ENCODE measurements at places on chromosomes 5 and 9. TPM values are rescaled to one million over a fixed set of nuclear protein-coding genes. Genes with fewer than 3 reads are reported as not detected.

TXNDC8 gene
- total RNA-seq = not detected

DCP2 gene
- total RNA-seq = 64.0 TPM

OR1Q1 gene
- not detected for total RNA-seq

SPAAR gene
- not detected for total RNA-seq

KYAT1 gene
- 10.9 TPM for total RNA-seq

OGN gene
- total RNA-seq = not detected

PCDHB10 gene
- total RNA-seq = not detected

NEURL1B gene
- not detected for total RNA-seq

ACER2 gene
- total RNA-seq = 1.4 TPM

SOHLH1 gene
- total RNA-seq = not detected

ISL1 gene
- total RNA-seq = not detected

EDIL3 gene
- total RNA-seq = not detected

MLANA gene
- not detected for total RNA-seq

MARCHF11 gene
- total RNA-seq = not detected

MYMK gene
- not detected for total RNA-seq

MARCOL gene
- not detected for total RNA-seq

MED7 gene
- 12.6 TPM for total RNA-seq

DMRTA1 gene
- total RNA-seq = not detected

JAKMIP2 gene
- total RNA-seq = 1.3 TPM

BTNL8 gene
- not detected for total RNA-seq

KIF3A gene
- total RNA-seq = 16.9 TPM

SHOC1 gene
- total RNA-seq = not detected

IFT74 gene
- total RNA-seq = 10.1 TPM

GLDC gene
- 4.1 TPM for total RNA-seq

DOK3 gene
- 9.8 TPM for total RNA-seq

GBGT1 gene
- total RNA-seq = 3.1 TPM

S100Z gene
- total RNA-seq = not detected

SLC31A2 gene
- 4.2 TPM for total RNA-seq

FGF10 gene
- not detected for total RNA-seq

ANKRD55 gene
- not detected for total RNA-seq

CTXN3 gene
- total RNA-seq = not detected

ACSL6 gene
- total RNA-seq = 23.4 TPM
